ENCODE measurements at places on chromosomes 3 and 15.
A peak's percentile ranks its signal among the peaks of the same experiment; 100 is the strongest.

GRCh38 chr3:102756706-102757105 is 321.9 kb downstream of the ZPLD1 start:
- no peak for DNase-seq

- DNase-seq, result no peak
Measured at GRCh38 chr3:160448845-160449635, 546 bp downstream of the TRIM59 start.

DNA sequence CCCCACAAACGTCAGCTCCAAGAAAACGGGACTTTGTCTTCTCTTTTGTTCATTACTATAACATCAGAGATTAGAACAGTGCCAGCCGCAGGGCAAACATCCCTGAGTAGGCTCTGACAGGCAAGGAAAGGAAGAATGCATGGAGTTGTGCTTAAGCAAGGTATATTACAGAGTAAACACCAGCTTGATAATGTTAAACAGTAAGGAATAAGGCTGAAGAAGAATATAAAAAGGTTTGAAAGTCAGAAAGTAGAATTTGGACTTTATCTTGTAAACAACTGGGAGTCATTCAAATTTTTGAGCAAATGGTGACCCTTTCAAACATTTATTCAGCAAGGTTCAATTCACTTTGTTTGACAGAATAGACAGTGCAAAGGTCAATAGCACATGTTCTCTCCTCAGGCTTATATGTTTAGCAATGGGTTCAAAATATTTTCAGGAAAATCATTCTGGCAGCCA is 11.0 kb downstream of the GABPB1 start:
- DNase-seq, result no peak

GRCh38 chr3:37903734-37904133 is 42.1 kb downstream of the CTDSPL start:
- no peak for DNase-seq

DNA sequence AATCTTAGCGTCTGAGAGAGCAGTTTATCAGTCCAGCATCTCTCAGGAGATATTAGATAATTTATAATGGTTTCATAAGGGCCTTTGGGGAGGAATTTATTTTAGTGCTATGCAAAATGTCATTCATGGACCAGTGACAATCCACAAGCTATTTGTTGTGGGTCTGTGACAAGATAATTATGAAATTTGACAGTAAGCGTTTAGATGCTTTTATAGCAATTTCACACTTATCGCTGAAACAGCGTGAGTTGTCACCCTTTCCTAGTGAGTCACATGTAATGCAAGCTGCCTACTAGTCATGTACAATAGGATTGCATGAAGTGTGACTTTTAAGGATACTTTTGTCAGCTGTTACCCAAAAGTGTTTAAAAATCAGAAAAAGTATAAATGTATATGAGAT is 315.6 kb upstream of the THBS1 start:
- DNase-seq, result no peak

- DNase-seq, result no peak
Measured at GRCh38 chr15:29612096-29612495, 210.2 kb downstream of the TJP1 start.

DNA sequence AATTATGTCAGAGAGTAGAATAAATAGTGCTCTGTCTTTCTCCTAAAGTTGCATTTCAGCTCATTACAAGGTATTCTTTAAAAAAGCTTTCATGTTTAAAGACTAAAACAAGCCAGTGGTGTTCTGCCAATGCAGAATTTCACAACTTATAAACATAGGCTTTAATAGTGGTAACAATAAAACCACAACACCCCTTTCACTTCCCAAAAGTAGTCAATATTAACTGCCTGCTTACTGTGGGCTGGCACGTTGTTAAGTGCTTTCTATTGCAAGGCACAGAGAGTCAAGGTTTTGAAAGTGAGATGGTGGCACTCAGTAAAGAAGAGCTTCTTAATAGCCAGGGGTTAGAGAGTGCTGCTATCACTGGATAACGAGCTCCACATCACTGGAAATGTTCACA is 8.4 kb upstream of the RTP1 start:
- DNase-seq, result no peak

- DNase-seq, result no peak
Measured at GRCh38 chr3:186506857-186507256, 37.3 kb downstream of the CRYGS start.

- no peak for DNase-seq
Measured at GRCh38 chr15:69025320-69025719, 10.8 kb downstream of the NOX5 start.

DNA sequence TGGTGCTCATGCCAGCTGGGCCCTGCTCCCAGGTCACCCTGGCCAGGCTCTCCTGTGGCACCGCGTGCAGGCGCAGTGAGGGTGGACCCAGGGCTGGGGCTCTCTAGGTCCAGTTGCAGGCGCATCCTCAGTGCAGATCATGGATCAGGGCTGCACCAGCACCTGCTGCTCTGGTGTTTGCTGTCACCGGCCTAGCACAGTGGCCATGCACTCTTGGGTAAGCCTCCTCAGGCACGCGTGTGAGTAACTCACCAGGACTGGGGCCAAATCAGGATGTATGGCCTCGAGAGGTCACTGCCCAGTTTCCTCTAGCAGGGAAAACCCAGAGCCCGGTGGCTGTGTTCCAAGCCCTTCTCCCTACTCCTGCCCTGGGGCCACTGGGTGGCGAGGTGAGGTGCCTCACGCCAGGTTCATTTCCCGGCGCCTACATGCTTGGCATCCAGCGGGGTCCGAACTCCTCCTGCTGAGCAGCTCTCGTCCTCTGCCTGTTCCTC is 45.5 kb upstream of the SLC41A3 start:
- no peak for DNase-seq

DNA sequence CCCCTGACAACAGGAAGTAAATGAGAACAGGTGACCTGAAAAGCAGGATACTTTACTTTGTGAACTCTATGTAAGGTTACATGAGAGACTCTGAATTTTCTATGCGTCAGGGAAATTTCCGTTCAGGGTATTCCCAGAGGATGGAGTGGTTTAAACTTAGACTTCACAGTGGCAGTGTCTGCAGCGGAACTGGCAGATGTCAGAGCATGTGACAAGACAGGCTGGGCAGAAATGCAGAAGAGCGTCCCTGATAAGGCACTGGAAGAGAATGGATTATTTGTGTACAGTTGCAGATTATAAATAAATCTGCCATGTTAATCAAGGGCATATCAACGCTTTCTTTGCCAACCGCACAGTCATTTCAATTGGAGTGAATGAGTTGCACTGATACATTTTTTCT is 598.4 kb upstream of the ZNF717 start:
- no peak for DNase-seq

GRCh38 chr3:178382449-178383061 is 153.7 kb upstream of the KCNMB2 start:
- DNase-seq, result no peak

- DNase-seq, result no peak
Measured at GRCh38 chr3:5568451-5568850, 380.9 kb downstream of the EDEM1 start.

GRCh38 chr3:174538151-174538550 is 321.0 kb upstream of the NAALADL2 start:
- no peak for DNase-seq

- no peak for DNase-seq
Measured at GRCh38 chr3:143352850-143353550, 233.4 kb downstream of the CHST2 start.

DNA sequence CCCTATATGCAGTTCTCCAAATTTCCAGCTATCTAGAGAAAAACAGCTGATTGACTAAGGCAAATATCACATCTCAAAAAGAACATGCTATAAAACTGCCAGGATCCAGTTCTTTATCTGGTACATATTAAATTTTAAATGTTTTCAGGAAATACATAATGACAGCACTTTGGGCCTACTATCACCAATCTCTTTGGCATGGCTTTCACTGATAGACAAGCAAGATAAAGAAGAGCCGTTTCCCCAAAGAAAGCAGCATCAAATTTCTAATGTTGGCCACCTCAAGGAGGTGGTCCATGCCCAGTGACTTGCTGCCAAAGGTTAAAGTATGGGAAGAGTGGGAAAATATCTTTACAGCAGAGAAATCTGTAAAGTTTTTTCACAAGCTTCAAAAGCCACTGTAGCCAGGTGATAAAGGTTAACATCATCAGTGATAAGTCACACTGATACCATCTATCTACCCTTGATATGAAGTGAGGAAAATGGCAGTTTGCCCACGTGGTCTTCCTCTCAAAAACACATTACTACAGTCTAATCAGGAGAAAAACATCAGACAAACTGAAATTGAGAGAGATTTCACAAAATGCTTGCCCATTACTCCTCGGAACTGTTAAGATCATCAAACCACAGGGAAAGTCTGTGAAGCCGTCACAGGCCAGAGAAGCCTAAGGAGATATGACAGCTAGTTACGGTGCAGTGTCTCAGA is 46.4 kb upstream of the C15orf61 start:
- DNase-seq, result no peak

- DNase-seq, result no peak
Measured at GRCh38 chr15:43792761-43793476, 799 bp downstream of the SERF2 start.

DNA sequence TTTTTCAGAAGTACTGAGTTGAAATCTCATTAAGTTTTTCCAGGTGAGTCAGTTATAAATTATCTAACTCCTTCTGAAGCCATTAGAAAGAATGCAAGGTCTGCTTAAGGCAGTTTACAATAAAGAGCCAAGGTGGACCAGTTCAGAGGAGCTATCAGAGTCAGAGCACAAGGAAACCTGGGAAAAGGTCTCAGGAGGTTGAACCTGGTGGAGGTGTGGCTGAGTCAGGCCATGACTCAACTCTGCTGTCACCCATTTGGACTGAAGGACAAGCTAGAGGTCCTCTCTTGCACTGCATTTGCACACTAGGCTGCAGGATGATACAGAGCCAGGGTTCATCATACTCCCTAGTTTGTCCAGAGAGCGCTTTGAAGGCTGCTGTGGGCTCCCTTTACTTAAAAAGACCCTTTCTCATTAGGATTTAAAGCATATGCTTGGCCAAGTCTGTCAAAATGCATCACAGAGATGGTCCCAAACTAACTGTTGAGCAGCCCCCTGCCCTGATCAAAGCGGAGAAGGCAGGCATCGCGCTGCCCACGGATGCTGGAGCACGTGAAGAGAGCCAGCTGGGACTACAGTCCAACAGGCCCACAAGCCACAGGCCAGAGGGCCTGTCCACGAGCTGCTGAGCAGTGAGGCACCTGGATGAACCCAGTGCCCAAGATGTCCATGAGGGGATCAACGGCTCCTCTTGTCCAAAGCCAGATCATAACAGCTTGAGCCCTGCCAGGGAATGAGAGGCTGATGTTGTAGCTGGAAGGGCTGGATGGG is 26.0 kb upstream of the MRPS22 start:
- no peak for DNase-seq

DNA sequence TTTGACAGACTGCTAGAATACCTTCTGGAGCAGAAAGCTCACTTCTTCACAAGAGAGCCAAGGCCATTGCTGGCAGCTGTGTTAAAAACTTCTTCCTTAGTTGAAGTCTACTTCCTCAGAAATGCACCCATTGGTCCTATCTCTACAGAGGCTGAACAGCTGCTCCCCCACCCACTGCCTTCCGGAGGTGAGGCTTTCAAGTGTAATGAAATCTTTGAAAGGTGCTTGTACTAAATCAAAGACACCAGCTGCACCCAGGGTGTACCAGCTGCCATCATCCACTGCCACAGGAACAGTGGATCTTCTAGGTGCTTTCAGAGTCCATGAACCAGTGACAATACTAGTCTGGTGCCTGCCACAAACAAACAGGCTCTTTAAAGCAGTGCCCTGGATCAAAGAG is 26.4 kb upstream of the HERC1 start:
- DNase-seq, result peak; percentile 28

GRCh38 chr15:65318870-65319356 is 14.4 kb downstream of the RNU5B-1 start:
- DNase-seq, result peak; percentile 74

- no peak for DNase-seq
Measured at GRCh38 chr3:173688216-173688842, 290.8 kb downstream of the NLGN1 start.

DNA sequence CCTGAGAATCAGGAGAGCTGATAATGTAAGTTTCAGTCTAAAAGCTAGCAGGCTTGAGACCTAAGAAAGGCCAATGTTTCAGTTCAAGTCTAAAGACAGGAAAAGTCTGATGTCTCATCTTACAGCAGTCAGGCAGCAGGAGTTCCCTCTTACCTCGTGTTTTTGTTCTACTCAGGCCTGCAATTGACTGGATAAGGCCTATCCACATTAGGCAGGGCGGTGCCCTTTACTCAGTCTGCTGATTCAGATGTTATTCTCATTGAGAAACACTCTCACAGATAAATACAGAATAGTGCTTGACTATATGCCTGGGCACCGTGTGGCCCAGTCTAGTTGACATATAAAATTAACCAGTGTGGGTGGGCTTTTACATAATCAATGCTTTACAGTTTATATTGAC is 122.4 kb downstream of the NR1D2 start:
- no peak for DNase-seq

DNA sequence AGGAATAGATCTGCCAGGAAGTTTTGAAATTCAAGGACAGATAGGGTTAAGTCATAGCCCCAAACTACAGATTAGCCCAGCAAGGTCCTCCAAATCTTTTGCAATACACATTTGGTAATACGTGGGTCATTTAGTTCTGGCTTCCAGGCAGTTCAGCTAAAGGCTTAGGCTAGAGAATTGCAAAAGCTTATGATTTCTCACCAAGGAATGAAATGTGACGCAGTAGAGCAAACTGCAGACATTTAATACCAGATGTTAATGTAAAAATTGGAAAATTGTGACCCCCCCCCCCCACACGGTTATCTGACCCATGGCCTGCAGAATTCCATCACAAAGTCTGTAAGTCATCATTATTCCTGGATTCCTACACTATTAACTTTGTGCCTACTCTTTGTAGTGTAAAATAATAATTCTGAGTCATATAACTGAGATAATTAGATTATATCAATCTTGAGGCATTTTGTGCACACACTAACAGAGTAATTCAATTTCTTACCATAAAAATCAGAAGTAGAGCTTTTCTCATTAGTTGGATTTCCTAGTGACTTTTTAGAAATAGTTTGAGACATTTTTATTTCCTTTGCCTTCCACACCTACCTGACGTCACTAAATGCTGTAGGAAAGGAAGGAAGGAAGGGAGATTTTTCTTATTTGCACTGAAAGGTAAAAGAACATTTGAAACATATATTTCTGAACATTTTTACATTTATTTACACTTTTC is 235.2 kb downstream of the DTWD1 start:
- DNase-seq, result no peak

DNA sequence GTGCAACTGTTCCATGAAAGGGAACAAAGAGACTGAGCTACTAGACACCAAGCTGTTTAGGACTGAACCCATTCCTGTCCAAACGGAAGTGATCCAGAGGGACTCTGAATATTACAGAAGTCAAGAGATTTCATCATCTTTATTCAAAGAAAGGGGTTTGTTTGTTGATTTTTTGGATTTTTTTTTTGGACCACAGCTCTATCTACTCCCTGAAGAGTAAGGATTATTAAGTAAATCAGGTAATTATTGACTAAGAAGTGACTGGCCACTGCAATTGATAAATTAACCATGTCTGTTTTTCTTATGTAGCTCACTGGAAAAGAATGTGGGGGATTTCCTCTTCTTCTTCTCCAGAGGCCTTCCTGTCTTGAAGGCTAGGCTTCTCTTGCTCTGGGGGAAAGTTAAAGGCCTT is 146.6 kb upstream of the TPM1 start:
- DNase-seq, result no peak

- no peak for DNase-seq
Measured at GRCh38 chr3:31232055-31233025, 300.4 kb upstream of the STT3B start.
